ENCODE measurements at places on chromosomes 7 and 10. TPM values are rescaled to one million over a fixed set of nuclear protein-coding genes. Genes with fewer than 3 reads are reported as not detected.

DNA sequence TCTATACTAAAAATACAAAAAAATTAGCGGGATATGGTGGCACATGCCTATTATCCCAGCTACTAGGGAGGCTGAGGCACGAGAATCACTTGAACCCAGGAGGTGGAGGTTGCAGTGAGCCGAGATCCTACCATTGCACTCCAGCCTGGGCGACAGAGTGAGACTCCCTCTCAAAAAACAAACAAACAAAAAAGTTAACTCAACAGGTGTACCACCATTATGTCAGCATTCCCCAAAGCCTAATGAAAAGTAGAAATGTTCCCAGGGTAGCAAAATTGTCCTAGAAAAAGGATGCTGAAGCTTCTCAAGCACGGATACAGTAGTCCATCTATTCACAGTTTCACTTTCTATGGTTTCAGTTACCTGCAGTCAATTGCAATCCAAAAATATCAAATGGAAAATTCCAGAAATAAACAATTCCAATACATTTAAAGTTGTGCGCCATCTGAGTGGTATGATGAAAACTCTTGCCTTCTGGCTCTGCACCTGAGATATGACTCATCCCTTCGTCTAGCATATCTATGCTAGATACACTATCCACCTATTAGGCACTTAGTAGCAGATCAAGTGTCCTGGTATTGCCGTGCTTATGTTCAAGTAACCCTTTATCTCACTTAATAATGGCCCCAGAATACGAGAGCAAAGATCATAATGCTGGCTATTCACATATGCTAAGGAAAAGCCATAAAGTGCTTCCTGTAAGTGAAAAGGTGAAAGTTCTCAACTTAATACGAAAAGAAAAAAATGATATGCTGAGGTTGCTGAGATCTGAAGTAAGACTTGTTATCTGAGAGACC lies 37.2 kb upstream of the SLC35G1 start:
- DNase-seq: no peak

- no peak for DNase-seq
Measured at GRCh38 chr7:127888825-127889224, 142.4 kb downstream of the LRRC4 start.

GRCh38 chr7:43666938-43667337 lies 62.4 kb downstream of the COA1 start:
- DNase-seq: no peak

DNA sequence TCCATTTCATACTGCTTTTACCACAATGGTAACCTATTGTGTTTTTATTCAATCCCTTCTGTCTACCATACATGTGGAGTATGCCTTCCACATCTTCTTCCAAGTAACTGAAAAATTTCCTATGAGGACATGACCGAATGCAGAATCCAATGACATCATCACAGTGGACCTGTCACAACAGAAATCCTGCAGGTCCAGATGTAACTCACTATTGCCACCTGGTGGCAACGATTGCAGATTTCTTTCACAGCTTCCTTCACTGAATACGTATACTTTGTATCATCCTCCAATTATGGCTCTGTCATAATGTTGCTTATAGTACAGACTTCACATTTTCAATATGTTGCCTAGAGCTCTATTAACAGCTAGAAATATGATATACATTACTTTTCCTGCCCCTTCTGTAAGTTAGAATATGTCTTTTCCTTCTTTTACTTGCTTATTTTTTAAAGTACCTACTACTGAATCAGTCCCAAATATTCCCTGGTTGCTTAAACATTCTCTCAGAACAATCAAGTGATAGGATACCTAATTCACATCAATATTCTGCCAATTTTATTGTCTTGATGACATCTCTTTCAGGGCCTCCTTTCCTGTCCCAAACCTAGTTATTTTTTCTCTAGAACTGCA lies 45.4 kb downstream of the SLC13A1 start:
- peak; percentile 79 for DNase-seq

GRCh38 chr10:70169649-70170364 lies 507 bp downstream of the SAR1A start:
- DNase-seq: no peak

- DNase-seq: peak; percentile 47
Measured at GRCh38 chr7:5139998-5140397, 50.0 kb upstream of the WIPI2 start.

GRCh38 chr7:66869660-66870450 lies 51.2 kb upstream of the TMEM248 start:
- DNase-seq: no peak

DNA sequence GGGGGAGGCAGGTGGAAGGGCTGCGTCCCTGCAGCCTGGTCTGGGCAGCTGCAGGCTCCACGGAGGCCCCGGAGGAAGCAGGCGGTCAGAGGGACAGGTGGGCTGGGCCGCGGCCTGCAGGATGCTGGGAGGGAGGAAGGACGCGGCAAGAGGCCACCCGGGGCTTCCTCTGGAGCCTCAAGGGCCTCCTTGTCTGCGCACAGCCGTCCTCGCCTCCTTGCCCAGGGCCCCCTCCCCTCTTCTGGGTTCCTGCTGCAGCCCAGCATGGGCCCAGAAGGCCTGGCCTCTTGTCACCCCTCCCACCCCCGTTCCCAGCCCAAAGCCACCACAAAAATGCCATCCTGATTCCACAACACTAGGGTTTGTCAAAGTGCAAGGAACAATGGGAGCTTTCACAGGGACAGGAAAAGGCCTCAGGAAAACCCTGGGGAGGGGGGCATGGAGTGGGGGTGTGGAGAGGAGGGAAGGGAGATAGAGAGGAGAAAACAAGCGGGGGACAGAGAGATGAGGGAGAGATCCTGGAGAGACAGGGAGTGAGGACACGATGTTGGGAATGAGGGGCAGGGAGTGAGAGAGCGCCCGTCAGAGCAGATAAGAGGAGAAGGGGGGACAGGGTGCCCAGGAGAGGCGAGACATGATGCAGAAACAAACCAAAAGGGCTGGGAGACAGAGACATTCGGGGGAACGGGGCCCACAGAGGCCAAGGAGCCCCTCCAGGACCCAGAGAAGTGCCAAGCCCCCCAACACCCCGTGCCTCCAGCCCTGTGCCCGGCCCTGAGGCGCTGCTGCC lies 41.8 kb downstream of the ZCCHC24 start:
- no peak for DNase-seq

DNA sequence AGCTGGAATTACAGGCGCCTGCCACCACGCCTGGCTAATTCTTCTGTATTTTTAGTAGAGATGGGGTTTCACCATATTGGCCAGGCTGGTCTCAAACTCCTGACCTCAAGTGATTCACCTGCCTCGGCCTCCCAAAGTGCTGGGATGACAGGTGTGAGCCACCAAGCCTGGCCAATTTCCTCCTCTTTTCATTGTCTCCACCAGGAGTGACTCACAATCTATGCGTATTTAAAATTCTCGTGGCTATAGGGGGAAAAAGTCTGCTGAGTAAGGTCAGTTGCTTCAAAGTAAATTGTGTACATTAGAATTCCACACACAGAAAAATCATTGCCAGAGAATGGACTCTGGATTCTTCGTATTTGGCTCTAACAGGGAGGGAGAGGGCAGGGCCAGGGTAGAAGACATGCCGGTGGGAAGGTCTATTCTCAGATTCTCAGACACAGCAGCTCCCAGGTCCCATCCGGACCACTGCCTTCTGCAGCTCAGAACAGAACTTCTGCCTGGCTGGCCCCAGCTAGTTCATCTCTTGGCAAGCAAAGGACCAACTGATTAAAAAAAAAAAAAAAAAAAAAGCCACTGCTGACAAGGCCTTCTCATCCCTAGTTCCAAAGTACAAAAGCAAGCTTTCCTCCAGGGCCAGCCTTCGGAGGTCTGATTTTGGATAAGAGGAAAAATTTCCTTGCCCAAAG lies 22.2 kb downstream of the PSPH start:
- no peak for DNase-seq

DNA sequence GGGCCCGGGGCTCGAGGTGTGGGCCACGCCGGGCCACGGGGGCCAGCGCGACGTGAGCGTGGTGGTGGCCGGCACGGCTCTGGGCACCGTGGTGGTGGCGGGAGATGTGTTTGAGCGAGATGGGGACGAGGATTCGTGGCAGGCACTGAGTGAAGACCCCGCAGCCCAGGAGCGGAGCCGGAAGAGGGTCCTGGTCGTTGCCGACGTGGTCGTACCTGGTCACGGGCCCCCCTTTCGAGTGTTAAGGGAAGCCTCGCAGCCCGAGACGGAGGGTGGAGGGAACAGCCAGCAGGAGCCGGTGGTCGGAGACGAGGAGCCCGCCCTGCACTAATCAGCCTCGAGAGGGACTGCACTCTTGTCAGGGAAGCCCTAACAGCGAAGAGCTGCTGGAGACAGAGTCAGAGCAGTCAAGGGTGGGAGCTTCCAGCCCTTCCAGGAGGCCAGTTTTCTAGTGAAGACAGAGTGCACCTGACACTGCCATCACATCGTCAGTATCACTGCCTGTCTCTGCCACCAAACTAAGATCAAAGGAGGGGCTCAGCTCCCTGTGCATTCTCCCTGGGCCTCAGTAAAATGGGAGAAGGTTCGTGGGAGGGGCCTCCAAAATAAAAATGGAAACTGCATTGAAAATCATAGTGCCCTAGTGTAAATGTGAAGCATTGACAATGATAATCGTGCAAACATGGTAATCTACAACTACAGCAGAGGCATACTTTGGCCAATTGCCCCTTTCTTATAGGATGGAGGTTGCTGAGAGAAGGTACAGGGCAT lies 1.3 kb downstream of the MBLAC1 start:
- DNase-seq: no peak

DNA sequence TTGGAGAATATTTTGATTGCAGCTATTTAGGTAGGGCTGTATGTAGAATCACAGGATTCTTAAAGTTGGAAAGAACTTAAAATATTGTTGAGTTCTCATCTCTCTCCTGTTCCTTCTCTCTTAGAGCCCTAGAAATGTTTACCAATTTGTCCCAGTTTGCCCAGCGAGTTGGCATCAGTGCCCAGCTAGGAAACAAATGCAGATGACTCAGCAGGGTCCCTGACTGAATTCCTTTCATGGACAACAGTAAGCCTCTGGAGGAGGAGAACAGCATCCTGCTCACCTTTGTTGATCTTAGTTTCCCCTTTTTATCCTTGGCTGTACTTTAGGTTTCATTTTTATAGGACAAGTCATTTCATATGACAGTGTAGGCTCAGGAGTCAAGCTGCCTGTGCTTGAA lies 89.3 kb downstream of the SEC23IP start:
- peak; percentile 18 for DNase-seq

- DNase-seq: no peak
Measured at GRCh38 chr7:77391230-77391629, 24.9 kb downstream of the GSAP start.

DNA sequence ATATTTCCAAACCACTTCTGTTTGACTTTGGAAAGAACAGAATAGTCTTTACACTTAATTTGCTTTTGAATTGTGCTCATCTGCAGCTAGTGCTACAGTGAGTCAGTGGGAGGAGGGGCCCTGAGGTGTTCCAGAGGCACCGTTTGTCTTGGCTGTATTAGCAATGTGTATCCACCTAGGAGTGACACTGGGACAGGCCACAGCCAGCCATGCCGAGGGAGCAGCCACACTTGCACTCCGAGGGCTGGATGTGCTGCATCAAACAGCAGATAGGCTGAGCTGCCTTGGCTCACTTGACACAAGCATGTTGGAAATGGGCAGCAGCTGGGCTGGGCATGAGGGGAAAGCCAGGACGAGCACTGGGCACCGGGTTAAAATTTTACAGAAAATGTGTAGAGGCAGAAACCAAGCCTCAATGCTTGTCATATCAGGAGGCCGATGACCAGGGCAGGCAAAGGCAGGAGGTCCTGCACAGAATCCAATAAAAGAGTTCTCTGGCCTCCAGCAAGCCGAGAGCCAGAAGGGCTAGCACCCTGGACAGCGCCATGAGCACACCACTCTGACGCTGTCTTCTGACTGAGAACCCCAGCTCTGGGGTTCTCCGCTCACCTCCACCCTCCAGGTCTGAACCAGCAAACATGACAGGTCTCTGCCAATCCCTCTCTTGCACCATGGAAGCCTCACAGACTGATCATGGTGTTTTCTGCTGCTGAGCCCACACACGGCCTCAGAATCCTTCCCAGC lies 163.3 kb downstream of the GRID1 start:
- no peak for DNase-seq

- no peak for DNase-seq
Measured at GRCh38 chr10:23238015-23238414, 45.9 kb downstream of the PTF1A start.

DNA sequence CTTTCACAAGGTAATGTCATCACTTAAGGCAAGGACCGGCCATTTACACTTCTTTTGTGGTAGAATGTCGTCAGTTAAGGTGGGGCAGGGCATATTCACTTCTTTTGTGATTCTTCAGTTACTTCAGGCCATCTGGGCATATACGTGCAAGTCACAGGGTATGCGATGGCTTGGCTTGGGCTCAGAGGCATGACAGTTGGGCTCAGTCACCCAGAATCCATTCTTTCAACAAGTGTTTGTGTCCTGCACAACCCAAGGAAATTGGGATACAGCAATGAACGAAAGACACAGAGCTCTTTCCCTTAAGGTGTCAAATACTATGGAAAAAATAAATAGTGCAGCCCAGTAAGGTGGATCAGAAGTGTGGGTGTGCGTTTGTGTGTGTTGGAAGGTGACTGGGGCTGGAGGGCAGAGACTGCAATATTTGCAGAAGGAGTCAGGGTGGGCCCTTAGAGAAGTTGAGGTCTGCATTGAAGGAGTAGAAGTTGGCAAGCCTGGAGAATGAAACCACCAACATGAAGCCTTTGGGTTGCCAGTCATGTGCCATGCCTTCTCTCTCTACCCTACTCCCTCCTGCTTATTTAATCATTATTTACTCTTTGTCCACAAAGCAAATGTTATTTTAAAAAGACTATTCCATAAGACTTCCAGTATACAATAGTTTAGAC lies 222.8 kb upstream of the PRKCQ start:
- no peak for DNase-seq

DNA sequence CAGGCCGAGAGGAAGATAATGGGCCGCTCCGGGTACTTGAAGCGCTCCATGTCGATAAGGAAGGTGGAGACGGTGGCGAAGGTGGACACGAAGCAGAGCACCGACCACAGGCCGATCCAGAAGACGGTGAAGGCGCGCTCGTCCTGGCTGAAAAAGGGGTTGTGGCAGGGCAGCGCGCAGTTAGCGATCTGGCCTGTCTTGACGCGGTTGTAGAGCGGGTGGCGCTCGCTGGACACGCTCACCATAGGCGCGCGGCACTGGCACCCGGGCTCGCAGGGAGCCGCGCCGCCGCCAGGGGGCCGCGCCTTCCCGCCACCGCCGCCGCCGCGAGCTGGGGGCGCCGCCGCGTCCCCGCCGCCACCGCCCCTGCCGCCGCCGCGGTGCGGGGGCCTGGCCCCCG lies 1.6 kb downstream of the FZD8 start:
- peak; percentile 85 for DNase-seq

GRCh38 chr10:96488161-96488935 lies 25.4 kb downstream of the TLL2 start:
- DNase-seq: no peak

ADARB2 gene
- polyA plus RNA-seq: not detected

LEP gene
- polyA plus RNA-seq: not detected

FLNC gene
- 3.2 TPM for polyA plus RNA-seq

TMEM178B gene
- 1.1 TPM for polyA plus RNA-seq

MRPS16 gene
- 166 TPM for polyA plus RNA-seq

EBLN1 gene
- polyA plus RNA-seq: not detected

OPN1SW gene
- not detected for polyA plus RNA-seq

USP6NL gene
- polyA plus RNA-seq: 10.6 TPM
